AG09309 (cell line): ENCODE measurements at places on chromosomes 4 and X.

- DNase-seq, result no peak
These were observed 46.7 kb upstream of the POU4F2 start for GRCh38 chr4:146592019-146592418.

DNA sequence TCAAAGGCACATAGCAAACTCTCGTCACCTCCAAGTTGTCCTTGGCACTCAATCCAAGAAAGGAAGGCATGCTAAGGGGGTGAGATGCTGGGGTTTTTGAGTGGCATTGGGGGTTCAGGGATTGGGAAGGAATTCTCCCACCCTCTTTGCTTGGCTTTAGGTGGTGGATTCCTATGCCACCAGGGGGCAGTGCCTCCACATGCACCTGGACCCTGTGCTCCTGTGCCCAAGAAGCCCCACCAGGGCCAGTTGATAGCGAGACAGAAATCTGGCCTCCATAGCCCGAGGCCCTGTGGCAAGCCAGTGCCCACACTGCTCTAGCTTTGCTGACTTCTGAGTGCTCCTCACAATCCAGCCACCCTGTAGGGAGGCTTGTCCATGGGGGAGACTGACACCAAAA lies 2.0 kb upstream of the FATE1 start:
- no peak for DNase-seq

GRCh38 chr4:153119626-153120025 lies 84.6 kb upstream of the TRIM2 start:
- DNase-seq, result no peak

- no peak for DNase-seq
These were observed 85.0 kb upstream of the TENT5D start for GRCh38 chrX:80335062-80335830.

GRCh38 chr4:40980318-40980883 lies 230.6 kb downstream of the NSUN7 start:
- DNase-seq, result no peak

- DNase-seq, result peak; percentile 95
These were observed 104.6 kb downstream of the TMEM144 start for GRCh38 chr4:158314756-158315487.

DNA sequence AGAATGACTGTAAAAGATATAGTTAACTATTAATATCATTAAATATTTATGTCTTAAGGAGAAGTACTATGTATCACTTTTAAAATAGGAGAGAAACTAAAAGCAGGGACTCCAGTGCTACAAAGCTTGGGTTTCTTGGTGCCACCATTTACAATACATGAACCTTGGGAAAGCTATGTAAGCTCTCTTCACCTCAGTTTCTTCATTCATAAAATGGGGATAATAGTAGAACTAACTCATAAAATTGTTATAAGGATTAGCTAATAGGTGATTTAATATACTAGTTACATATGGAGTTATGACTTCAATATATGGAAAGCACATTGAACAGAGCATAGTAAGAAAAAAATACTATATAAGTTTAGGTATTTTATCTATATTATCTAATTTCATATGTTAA lies 23.7 kb downstream of the EPGN start:
- no peak for DNase-seq

- no peak for DNase-seq
These were observed 756.3 kb upstream of the ATOH1 start for GRCh38 chr4:93072292-93072691.

GRCh38 chr4:140807491-140808252 lies 51.5 kb upstream of the TBC1D9 start:
- no peak for DNase-seq

DNA sequence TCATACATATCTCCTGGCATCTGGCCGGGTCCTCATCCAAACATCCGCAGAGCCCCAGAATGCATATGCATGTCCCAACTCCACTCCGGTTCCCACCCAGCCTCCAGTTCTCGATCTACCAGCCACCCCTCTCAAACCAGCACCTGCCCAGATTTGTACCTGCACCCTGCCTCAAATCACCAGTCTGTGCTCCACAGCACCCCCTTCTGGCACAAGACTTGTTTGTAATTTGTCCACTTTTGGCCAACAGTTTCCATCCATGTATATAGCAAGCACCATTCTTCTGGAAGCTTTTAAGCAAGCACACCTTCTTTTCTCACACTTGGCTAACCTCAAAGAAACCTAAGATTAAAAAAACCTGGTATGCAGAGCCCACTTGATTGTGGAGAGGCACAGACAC lies 644.1 kb downstream of the MID1IP1 start:
- no peak for DNase-seq

DNA sequence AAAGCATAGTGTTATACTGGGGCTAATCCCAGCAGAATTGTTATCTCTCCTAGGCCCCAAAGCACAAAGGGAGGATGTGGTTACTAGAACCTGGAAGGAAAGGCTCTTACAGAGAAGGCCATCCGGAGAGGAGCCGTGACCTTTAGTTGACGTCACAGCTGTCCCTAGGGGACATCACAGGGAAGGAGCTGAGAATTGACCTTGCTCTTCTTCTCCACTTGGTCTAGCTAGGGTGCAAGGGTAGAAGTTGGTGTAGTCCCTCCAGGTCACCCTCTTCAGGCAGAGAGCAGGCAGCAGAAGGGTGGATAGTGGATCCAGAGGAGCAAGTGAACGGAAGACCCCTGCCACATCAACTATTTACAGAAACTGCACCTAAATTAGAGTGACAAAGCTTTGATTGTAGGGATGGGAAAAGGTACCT lies 22.8 kb upstream of the FGF2 start:
- no peak for DNase-seq

DNA sequence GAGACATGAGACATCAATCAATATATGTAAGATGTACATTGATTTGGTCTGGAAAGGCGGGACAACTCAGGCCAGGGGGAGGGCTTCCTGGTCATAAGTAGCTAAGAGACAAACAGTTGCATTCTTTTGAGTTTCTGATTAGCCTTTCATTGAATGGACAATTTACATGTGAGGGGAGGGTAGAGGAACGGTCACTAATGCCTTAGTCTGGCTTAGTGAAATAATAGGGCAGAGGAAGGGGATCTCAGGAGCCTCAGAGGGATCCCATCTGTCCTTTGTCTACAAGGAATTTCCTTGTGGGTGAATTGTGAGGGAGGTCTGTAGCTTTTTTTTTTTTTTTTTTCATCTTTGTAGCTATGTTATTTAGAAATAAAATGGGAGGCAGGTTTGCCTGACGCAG lies 88.3 kb downstream of the GK start:
- no peak for DNase-seq

DNA sequence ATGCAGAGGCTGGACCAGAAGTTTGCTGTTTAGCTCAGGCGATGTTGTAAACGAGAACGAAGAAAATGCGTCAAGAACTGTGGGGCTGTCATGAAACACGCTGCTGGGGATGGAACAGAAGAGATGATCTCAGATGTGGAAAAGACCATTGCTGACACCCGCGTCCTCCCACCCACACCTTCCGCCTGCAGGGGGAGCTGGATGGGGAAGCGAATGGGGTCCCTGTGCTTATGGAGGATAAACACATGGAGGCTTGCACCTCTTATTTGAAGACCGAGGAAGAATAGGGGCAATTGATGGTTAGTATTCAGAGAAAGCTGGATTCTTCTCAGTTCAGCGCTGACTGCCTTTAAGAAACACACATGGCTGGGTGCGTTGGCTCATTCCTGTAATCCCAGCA lies 63.9 kb downstream of the GPR143 start:
- no peak for DNase-seq

- no peak for DNase-seq
These were observed 19.6 kb downstream of the ACSL1 start for GRCh38 chr4:184806229-184806550.

DNA sequence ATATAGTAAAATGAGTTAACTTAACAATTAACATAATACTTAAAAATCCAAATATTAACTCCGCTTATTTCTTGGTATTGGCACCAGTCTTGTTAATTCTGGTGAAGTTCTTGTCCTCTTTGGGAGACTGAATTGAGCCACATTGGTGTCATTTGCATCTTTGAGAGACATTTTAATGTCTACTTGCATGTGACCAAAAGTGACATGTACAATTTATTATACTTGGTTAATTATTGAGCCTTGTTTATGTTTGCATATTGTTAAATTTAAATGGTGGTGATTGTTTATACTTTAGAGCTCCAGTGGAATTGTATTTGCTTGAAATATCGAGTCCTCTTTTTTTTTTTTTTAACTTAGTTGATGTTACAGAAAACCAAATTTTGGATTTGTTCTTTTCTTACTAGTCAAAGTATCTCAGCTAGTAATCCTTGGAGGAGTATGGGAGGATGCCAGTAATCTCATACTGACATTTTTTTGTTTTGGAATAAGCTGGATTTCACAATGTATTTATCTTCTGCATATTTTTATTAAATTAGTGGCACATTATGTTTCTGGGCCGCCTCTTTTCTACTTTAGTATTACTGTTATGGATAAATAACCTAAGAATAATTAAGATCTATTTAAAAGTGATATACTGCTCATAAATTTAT lies 3.9 kb downstream of the SPCS3 start:
- DNase-seq, result no peak

- no peak for DNase-seq
These were observed 179.7 kb upstream of the TET2 start for GRCh38 chr4:104967034-104967401.

DNA sequence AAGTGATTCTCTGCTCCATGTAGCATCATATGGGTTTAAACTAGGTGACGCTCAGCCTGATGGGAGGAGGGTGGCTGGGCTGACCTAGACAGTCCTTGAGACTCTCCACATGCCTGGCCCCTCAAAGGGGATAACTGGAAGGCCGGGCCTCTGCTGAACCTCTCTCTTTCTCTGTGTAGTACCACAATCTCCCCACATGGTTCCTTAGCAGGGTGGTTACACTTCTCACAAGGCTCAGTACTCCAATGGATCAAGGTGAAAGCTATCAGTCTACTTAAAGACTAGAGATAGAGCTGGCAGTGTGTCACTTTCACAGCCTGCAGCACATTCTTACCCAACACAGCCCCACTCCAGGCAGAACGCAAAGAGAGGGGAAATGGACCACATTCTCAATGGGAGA lies 80.4 kb downstream of the LDB2 start:
- no peak for DNase-seq

- DNase-seq, result no peak
These were observed 34.0 kb upstream of the JADE1 start for GRCh38 chr4:128775477-128775876.

DNA sequence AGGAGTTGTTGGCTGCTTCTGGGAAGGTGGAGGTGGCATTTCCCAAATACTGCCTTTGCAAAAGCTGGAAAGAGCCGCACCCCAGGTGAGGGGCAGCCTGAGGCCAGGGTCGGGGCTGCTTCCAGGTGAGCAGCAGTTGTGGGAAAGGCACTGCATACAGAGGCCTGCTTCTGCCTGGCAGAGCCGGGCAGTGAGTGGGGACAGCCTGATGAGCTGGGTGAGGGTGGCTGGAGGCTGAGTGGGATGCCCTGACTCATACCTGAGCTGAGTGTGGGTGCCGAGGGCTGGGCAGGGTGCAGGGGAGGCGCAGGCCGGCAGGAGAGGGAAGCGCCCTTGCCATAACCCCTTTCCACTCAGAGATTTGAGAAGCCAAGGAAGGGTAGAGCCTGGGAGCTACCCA lies 6.5 kb upstream of the PSAPL1 start:
- no peak for DNase-seq

DNA sequence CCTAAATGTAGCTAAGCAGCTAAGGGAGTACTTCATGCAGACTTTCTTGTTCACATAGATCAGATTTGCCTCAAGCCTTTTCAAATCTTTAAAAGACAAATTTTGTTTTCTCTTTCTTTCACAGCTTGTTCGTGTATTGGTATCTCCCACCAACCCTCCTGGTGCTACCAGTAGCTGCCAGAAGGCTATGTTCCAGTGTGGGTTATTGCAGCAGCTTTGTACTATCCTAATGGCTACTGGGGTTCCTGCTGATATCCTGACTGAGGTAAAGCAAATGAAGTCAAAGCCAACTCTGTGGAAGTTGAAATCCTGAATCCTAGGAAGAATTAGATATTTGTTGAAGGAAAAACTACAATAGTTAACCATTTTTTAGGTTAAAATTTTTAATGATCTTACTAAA lies 62.6 kb downstream of the USO1 start:
- DNase-seq, result no peak

GRCh38 chr4:24743927-24744326 lies 51.4 kb upstream of the SOD3 start:
- DNase-seq, result no peak
